ENCODE measurements at places on chromosomes 16 and 17.
A peak's percentile ranks its signal among the peaks of the same experiment; 100 is the strongest.

- H3K27me3 ChIP-seq: no peaks in the 10 kb centered on the region
- H3K4me3 ChIP-seq: no peak overlapping the region
- no peak overlapping the region for H3K27ac ChIP-seq
- H3K36me3 ChIP-seq: no peaks in the 10 kb centered on the region
- H3K4me1 ChIP-seq: no peaks in the 10 kb centered on the region
These were observed 3.1 kb upstream of the KRT17 start for GRCh38 chr17:41627316-41628072.

DNA sequence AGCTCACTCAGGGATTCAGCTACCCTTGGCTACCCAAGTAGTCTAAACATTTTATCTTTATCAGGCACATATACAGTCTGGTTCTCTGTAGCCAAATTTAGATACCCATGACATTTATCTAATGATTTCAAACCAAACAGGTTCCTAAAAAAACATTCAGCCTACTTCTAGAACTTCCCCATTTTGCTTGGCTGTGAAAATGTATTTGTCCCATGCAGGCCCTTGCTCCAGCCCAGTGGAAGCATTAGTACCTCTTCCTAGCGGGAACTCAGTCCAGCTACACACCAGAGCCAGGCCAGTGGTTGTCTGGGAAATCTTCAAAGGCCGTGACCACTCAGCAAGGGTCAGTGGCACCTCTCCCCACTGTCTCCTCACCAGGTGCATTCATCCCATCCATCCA, 26.2 kb upstream of the NAGLU start:
- peak overlapping the region; percentile 54 for H3K27ac ChIP-seq
- H3K4me1 ChIP-seq: peaks cover 10% of the 10 kb centered on the region
- DNase-seq: no peak
- no peaks in the 10 kb centered on the region for H3K27me3 ChIP-seq
- H3K36me3 ChIP-seq: peaks cover 25% of the 10 kb centered on the region
- H3K4me3 ChIP-seq: no peak overlapping the region

- H3K36me3 ChIP-seq: no peaks in the 10 kb centered on the region
- no peak for DNase-seq
- no peaks in the 10 kb centered on the region for H3K27me3 ChIP-seq
- H3K4me1 ChIP-seq: no peaks in the 10 kb centered on the region
These were observed 37.8 kb upstream of the ADGRG1 start for GRCh38 chr16:57590654-57591085.

DNA sequence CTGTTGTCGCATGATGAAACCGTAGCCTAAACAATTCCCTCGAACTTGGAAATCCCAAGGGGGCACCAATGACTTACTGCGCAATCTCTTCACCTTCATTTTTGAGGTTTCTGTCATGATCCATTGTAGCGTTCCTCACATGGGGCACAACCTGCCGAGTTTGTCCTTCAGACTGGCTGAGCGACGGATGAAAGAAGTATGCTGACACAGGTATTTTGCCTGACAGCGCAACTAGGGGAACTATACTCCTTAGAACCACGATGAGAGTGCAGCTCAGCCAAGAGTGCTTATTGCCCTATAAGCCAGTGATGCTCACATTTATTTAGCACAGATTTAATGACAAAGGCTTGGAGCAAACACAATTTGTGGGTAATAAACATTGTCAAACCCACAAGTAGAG, 106.3 kb upstream of the ZNF267 start:
- no peak for DNase-seq
- no peak overlapping the region for H3K4me3 ChIP-seq
- no peaks in the 10 kb centered on the region for H3K27me3 ChIP-seq
- peaks cover 3% of the 10 kb centered on the region for H3K36me3 ChIP-seq
- H3K4me1 ChIP-seq: no peaks in the 10 kb centered on the region

DNA sequence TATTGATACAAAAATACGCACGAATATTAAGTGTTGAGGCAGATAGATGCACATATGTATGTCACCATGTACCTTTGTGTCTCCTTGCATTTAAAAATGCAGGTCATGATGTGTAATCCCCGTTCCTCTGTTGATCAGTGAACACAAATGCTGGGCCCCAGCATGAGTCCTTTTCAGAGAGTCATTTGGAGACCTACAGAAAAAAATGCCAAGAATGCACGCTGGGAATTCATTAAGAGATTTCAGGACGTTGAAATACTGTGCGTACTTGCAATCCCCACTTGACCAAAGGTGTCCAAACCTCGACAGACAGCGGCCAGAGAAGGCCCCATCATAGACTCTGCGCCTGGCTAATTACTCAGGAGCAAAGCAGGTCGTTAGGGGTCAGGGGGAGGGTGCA, 496.0 kb downstream of the MAF start:
- H3K27ac ChIP-seq: no peak overlapping the region
- DNase-seq: no peak
- H3K27me3 ChIP-seq: no peaks in the 10 kb centered on the region
- H3K4me3 ChIP-seq: no peak overlapping the region
- H3K36me3 ChIP-seq: no peaks in the 10 kb centered on the region

Data from ascending aorta (tissue), 2 donors.